ENCODE measurements at places on chromosomes 7 and 10. TPM values are rescaled to one million over a fixed set of nuclear protein-coding genes. Genes with fewer than 3 reads are reported as not detected.

The ACSL5 gene
- 7.0 TPM for total RNA-seq

- no peak for DNase-seq
These were observed 44.3 kb upstream of the ZC3HAV1 start for GRCh38 chr7:139153832-139154231.

DNA sequence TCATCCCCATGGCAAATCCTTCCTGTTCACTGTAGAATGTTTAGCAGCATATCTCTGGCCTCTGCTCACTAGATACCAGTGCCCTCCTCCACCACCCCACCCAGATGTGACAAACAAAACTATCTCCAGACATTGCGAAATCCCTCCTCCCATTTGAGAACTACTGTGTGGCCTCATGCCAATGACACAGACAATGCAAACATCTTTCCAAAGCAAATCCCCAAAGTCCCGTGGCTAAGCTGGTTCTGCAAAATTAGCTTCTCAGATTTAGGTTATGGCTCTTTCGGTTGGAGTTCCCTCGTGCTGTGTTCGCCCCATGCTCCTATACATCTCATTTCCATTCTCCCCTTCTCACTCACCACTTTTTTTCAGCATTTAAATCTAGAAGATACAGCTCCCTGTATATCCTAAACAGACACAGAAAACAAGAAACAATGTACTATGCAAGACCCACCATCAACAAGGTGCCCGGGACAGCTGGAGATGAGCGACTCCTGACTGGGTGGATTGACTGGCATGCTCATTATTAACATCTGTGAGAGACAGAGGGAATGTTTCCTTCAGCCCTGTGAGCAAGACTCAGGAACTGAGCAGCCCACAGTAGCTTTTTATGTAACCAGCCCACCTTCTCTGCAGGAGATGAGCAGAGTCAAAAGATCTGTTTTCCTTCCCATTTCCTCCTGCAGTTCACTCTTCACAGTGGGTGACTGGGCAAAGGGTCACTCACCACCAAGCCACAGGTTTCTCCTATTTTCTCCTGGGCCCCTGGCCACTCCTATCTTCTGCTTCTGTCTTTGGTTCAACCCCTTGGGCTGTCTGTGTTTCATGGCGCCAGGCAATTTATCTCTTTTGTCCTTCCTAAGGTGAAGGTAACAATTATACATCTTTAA, 225.7 kb upstream of the AOAH start:
- DNase-seq, result no peak

DNA sequence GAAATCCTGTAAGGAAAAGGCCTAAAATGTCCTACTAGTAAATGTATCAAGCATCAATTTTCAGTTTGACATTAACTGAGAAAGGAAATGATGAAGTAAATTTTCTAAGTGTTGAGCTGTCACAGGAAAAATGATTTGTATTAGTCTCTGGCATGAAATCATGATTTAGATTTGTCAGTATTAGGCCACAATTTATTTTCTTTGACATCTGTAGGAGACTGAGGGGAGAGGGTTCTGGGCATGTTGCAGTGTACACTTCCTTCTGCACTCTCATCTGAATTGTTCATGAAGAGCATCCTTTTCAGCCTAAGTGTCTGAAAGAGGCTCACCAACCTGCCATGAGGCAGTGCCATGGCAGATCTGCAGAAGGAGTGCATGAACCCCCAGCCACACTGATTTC, 15.9 kb downstream of the ADRB1 start:
- DNase-seq, result no peak

GRCh38 chr10:72335394-72336258, 19.1 kb downstream of the DNAJB12 start:
- DNase-seq, result peak; percentile 93

GRCh38 chr7:113710310-113711096, 208.3 kb downstream of the PPP1R3A start:
- DNase-seq, result peak; percentile 26

All from lower leg skin (tissue), 4 donors.